Fibroblast of skin of back (primary cell): ENCODE measurements at places on chromosomes 11 and 22.

GRCh38 chr11:8720352-8720751, 37.8 kb downstream of the RPL27A start:
- DNase-seq, result peak; percentile 41

GRCh38 chr11:3202759-3203158, 15.9 kb downstream of the MRGPRG start:
- DNase-seq, result no peak

- no peak for DNase-seq
These were observed 195.0 kb upstream of the KIRREL3 start for GRCh38 chr11:127195501-127196120.

GRCh38 chr11:21556926-21557325, 636.0 kb upstream of the ANO5 start:
- DNase-seq, result peak; percentile 4
